ENCODE measurements at places on chromosomes 4 and X.

GRCh38 chrX:49930039-49930438 is 7.6 kb downstream of the CLCN5 start:
- no peak for DNase-seq

DNA sequence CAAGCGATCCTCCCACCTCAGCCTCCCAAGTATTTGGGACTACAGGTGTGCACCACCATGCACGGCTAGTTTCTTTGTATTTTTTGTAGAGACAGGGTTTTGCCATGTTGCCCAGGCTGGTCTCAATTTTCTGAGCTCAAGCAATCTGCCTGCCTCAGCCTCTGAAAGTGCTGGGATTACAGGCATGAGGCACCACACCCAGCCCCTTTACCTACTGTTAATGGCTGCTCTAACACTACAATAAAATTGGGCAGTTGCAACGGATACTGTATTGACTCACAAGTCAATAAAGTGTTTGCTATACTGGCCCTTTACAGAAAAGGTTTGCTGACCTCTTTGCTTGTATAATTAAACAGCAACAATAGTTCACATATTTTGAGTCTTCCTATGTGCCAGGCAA is 41.5 kb downstream of the TRIM2 start:
- DNase-seq: no peak

DNA sequence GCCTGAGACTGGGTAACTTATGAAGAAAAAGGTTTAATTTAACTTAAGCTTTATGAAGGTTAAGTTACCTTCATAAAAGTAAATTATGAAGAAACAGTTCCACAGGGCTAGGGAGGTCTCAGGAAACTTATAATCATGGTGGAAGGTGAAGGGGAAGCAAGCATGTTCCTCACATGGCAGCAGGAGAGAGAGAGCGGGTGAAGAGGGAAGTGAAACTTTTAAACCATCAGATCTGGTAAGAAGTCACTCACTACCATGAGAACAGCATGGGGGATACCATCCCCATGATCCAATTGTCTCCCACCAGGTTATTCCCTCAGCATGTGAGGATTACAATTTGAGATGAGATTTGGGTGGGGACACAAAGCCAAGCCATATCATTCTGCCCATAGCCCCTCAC is 944.7 kb upstream of the NDST4 start:
- DNase-seq: no peak

DNA sequence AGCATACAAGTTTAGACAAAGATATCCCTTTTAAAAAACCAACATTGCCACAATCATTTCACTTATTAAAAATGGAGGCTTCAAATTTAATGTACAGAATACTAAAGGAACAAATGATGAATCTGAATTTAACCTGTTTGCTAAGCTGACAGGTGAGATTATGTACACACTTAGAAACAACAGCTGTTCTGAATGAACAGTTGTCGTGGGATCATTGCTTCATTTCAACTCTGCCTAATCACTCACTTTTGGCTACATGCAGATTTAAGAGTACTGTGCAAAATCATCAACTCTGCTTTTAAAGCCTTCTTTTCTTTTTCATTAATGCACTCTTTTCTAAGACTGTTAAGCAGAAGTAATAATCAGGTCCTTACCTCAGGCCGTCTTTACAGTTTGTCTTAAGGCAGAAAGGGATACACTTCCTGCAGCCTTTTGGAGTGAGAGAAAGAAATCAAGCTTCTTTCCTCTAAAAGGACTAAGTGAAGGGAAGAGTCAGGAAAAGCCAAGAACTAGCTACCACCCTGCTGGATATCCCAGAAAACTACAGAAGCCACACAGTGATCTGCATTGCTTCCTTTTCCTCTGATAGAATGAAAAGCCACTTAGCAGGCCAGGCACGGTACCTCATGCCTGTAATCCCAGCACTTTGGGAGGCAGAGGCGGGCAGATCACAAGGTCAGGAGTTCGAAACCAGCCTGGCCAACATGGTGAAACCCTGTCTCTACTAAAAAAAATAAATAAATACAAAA is 54.7 kb upstream of the NPNT start:
- DNase-seq: no peak

DNA sequence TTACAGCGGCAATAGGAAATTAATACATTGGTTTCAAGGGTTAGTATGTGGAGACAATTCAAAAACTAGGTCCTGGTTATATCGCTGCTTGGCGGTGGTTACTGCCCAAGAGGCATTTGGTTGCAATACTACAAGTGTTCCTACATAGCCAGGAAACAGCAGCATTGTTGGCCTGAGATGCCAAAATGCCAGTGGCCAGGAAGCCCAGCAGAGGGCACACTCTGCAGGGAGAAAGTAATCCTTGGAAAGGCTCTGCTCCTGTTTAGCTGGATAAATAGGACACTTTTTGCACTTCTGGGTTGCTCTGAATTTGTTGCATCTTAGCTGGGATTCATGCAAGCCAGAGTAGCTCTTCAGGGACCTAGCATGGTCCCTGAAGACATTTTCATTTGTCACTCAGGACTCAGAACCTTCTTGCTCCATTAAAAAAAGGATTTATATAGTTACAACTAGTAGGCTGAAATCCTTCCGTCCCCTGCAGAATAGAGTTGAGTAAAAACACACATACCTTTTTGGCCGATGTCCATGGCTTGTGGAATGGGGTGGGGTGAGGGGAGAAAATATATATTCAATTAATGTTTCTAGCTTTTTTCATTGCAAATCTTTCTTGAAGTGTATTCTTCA is 8.1 kb upstream of the GPR119 start:
- peak; percentile 12 for DNase-seq
